ENCODE measurements at places on chromosomes 2 and 18.

DNA sequence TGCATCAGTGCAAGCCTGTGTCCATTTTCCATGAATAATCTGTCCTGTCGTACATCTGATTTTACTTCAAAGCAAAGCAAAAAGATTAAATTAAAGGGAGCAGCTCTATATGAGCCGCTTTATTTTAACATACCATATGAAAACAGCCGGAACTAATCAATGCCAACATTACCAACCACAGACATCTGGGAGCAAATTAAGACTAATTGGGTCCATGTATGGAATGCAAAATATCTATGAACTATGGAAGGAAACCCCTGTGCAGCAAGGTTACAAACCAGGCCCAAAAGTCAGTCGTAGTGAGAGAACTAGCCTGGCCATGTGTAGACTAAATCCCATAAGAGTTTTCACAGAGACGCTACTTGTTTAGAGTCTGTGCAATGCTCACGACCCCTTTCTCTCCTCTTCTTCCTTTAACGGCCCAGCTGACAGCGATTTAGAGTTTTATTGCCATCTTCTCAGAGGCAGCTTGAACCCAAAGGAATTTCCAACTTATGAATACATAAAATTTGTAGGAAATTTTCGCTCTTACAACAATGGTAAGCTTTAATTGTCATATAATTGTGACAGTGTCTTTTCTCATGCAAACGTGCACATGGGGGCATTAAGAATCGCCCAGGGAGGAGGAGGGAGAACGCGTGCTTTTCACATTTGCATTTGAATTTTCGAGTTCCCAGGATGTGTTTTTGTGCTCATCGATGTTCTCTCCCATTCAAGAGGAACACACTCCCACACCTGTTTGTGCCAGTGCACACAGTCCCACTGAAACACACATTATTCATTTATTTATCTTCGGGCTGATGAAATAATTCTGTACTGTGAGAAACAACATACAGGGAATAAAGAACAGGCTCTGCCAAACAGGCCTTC is 52.9 kb upstream of the RPL31 start:
- no peak for DNase-seq

- no peak for DNase-seq
These were observed 11.4 kb downstream of the CHMP1B start for GRCh38 chr18:11862468-11863137.

- DNase-seq = no peak
These were observed 5.4 kb downstream of the RPS7 start for GRCh38 chr2:3580449-3580848.

DNA sequence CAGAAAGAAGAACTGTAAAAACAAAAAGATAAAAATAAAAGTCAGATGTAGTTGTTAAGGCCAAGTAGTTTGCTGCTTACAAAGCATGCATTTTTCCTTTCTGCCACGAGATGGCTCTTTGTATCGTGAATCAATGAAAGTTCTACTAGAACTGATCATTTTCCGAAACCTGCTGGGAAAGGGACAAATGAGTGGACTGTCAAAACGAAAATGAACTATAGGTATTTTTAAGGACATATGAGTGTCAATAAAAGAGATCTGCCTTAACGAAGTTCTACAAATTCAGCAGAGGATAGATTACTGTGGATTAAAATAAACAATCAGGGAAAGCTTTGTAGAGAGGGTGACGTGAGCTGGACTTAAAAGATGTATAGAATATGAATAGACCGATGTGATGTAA is 15.0 kb upstream of the ELOA2 start:
- peak; percentile 15 for DNase-seq

- DNase-seq = no peak
These were observed 23.5 kb upstream of the BZW1 start for GRCh38 chr2:200788121-200788718.

GRCh38 chr2:67799886-67800285 is 262.9 kb downstream of the C1D start:
- no peak for DNase-seq
